ENCODE measurements at places on chromosomes 3 and 15.
A peak's percentile ranks its signal among the peaks of the same experiment; 100 is the strongest.

- no peak for DNase-seq
Observed at GRCh38 chr3:50154840-50155490, at the start of gene SEMA3F. Gene SEMA3F (plus strand): TSS chr3:50155324. CDS start chr3:50159623, 4,299 bp downstream.

GRCh38 chr3:123621186-123621849 lies 36.5 kb upstream of the HACD2 start:
- DNase-seq = peak; percentile 43

- DNase-seq = no peak
Observed at GRCh38 chr3:4731543-4732111, 238.5 kb downstream of the ITPR1 start.

GRCh38 chr3:159674583-159674982 lies 314.1 kb upstream of the IL12A start:
- DNase-seq = no peak

DNA sequence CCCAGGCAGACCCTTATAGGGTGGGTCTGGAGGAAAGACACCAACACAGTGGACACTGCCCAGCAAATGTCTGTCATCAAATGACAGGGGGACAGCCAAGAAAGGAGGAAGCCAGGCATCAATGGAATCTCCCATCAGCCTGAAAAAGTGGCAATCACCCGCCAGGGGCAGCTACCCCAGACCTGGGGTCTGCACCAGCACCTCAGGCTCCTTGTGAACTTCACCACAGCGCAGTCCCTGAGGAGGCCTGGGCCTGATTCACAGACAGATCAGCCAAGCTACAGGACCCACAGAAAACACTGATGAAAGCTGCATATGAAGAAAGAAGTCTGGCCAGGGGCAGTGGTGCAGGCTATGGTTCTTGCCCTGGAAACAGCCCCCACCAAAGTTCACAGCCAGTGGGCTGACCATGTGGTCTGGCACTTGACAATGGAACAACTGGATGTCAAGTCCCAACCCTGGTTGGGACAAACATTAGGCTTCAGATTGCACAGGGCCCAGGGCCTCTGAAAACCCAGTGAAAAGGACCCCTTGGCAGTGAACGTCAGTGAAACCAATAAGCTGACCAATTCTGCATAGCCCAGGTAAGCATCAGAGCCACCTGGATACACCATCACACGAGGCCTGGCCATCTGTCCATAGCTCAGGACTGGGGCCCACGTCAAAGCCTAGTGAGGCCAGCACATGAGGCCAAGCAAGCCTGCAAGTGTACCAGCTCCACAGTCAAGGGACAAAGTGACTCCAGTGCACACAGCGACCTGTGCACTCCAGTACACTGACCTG lies 29.1 kb downstream of the ALS2CL start:
- DNase-seq = no peak

GRCh38 chr15:73385205-73385604 lies 16.4 kb upstream of the HCN4 start:
- DNase-seq = no peak

GRCh38 chr3:105891101-105891500 lies 22.3 kb upstream of the CBLB start:
- DNase-seq = no peak

GRCh38 chr15:40511093-40511471 lies 40.3 kb downstream of the CHST14 start:
- DNase-seq = no peak

GRCh38 chr15:89654301-89654761 lies 936 bp downstream of the KIF7 start:
- DNase-seq = no peak

DNA sequence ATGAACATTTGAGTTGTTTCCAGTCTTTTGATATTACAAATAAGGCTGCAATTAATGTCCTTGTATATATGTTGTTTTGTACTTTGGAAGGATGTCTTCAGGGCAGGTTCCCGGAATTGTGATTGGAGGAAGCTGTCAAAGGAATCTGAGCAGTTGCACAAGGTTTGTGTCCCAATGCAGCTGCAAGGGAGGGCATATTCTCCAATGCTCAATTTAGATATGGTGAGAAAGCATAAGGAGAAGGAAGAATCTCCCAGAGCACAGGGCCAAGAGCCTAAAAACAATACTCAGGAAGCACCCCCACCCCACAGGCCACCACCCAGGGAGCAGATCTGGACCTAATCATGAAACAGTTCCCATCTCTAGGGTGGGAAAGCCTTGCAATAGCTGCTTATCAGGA lies 228.0 kb upstream of the LRRFIP2 start:
- DNase-seq = no peak

- DNase-seq = no peak
Observed at GRCh38 chr3:116433552-116433951, 11.7 kb downstream of the LSAMP start.

DNA sequence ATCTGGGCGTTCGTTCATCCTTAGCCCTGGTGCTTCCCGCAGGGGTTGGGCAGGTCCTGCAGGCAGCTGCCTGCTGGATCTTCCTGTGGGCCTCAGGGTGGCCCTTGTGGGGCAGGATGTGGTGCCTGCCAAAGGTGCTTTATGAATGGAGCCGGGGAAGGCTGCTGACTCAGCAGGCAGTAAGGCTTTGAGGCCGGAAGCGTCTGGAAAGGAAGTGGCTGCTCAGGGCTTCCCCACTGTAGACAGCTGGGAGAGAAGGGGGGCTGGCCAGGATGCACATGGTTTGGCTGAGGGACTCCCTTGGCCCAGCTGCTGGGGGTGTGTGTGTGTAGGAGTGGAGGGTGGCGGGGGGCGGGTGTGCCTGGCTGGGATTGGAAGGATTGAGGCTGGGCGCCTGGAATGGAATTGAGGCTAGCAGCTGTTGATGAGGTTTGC lies 12.9 kb downstream of the CD276 start:
- DNase-seq = no peak

- DNase-seq = no peak
Observed at GRCh38 chr3:135633078-135633477, 332.4 kb upstream of the PPP2R3A start.

DNA sequence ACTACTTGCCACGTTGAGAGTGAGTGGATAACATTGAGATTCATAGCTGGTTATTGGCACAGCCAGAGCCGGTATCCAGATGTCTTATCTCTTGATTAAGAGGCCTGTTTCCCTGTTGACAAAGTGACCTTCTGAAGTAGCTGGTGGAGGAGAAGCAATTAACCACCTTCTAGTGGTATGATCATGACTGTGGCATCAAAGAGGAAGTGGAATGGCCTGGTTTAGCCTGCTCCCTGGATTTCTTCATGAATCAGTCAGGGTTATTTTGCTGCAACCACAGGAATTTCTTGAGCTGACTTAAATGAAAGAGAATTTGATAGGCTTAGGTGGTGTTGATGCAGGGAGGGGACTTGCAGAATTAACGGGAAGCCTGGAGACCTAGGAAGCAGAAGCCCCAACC lies 398.3 kb downstream of the MFSD1 start:
- no peak for DNase-seq

- DNase-seq = peak; percentile 61
Observed at GRCh38 chr15:70379134-70379533, 281.4 kb upstream of the TLE3 start.

DNA sequence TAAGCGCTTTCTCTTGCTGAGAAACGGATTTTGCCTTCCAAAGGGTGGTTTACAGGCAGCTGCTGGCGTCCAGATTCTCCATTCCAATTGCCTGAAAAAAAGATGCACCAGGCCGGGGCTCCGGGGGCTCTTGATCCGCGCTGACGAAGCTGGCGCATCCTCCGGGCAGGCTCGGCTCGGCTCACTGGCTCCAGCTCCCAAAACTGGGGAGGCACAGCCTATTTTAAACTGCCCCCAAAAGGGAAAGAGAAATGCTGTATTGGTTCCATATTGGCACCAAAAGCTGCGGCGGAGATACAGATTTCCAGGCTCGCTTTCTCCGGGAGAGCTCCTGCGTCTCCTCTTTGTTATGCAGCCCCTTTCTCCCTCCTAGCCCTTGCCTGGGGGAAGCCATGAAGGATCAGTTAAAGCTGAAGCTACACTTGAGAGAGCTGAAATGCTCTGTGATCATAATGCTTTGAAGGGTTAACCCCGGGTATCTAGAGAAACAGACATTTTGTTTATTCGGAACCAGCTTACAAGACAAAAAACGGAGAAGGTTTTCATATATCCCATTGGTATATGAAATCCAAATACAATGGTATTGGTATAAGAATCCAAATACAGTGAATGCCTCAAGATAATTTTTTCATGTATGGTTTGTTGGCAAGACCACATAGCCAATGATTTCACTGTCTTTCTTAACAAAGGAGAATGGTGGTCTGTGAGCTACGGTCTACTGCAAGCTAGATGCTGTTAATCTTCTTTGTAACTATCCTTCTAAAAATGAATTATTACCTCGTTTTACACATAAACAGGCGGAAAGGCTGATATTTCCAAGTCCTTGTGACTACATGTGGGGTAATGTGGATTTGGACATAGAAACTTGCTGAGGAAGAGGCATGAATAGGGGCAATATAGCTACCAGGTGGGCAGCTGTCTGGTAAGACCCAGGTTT lies 693 bp downstream of the CD200 start:
- no peak for DNase-seq

DNA sequence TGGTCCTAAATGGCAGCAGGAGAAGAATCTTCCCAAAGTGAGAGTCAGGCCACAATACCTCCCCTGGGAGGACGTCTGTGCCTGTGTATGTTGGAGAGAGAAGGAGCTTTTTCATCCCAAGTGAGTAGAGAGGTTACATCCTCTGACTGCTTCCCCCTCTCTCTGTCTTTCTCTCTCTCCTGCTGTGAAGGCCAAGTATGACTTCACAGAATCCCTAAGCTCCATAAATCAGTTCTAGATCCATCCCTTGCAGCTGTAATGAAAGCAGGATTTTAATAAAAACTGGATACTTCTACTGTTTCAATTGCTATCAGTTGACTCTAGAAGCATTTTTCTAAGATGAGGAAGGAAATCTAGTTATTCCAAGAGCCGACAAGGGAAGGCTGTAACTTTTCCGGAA lies 389.1 kb upstream of the PROK2 start:
- no peak for DNase-seq

DNA sequence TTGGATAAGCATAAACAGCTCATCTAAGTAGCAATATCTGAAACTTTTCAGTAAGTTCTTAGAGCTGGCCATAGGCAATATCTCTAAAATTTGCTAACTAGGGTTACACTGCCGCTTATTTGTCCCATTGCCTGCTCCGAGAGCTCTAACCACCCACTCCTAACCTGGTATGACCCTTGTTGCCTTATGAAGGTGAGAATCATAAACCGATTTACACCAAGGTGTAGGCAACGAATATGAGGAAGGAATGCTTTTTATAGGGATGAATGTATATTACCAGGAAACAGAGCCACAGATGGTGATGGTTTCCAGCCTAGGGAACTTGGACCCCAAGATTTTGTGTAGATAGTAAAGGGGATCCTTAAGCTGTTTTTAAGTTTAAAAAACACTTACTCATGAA lies 440.9 kb downstream of the PDCD6IP start:
- DNase-seq = no peak
